ENCODE measurements at places on chromosomes 4 and X.

DNA sequence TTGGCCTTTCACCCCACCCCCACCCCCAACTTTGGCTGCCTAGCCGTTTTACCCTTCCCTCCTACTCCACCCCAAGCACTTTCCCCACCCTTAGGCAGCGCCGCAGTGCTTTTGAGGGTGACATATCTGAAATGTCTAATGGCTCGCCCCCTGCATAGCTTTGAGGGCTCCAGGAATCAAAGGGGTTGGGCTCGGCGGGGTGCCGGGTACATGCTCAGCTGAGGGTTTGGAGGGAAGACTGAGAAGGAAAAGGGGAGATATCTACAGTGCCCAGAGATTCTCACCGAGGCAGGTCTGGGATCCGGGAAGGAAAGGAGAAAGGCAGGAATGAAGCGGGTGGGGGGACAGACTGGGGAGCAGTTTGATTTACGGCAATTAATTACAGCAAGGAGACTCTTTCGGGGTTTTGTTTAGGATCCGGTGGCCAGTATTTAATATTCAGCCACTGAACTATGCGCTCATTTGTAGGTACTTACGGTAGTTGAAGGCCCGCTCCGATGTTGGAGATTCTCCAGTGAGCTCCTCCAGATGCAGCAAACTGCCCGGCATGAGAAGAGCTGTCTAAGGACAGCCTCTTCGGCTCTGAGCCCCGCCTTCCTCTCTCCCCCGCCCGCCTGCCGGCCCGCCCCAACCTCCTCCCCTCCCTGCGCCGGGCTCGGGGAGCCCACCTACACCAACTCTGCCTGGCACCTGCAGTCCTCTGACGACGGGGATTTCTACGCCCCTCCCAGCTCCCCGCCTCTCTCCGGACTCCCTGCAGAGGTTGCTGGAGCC lies at the start of gene IGSF1:
TSS of gene IGSF1 (minus strand) at position 569 of the 774 bp plus-strand sequence. CDS start 2,632 bp downstream, outside the sequence.
- no peak for DNase-seq

DNA sequence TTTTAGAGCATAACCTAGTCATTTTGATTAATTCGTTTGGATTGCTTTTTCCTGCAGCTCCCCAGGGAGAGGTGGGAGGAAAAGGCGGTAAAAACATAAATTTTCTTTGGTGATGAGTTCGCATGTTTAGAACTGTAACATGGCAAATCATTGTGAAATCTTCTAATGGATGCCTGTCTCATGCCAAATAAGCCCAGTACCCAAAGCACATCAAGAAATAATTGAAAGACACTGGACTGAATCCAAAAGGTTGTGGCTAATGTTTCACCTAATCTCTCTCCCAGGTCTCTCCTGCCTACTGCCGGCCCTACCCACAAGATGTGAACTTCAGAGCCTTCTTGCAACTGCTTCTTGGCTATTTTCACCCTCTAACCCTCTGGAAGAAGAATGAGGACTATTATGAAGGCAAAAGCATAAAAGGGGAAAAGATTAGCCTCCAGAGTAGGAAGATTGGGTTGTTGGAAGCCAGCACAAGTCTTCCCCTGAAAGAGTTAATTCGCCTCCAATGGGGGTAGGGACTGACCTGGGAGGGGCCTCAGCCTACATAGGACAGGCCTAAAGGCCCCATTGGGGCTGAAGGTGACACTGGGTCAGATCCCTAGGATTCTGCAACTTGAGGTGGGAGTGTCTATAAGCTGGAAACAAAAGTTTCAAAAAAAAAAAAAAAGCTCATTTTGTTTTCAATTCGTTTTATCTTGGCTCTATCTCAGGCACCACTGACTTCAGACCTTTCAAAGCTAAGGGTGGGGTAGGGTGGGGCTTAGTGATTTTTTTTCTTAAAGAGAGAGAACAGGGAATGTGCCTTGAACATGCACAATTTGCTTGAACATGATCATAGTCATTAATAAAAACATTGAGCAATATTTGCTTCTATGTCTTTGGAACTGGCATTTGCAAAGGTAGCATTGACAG lies 278.6 kb upstream of the KLF3 start:
- no peak for DNase-seq

GRCh38 chrX:46330981-46331380 lies 214.2 kb downstream of the ZNF674 start:
- no peak for DNase-seq

GRCh38 chrX:11349661-11350337 lies 56.6 kb downstream of the AMELX start:
- no peak for DNase-seq

- DNase-seq = no peak
These were observed 1212.4 kb downstream of the PCDH18 start for GRCh38 chr4:136319789-136320464.

- DNase-seq = no peak
These were observed 1.7 kb upstream of the PCDH10 start for GRCh38 chr4:133147286-133147821.

Measured in stimulated activated CD8-positive, alpha-beta memory T cell treated with anti-CD3 and anti-CD28 coated beads, Interleukin-7, amount 100 ng/mL, for 48 hours (primary cell).